Fibroblast of lung (primary cell): ENCODE measurements at places on chromosomes 7 and 10. TPM values are rescaled to one million over a fixed set of nuclear protein-coding genes. Genes with fewer than 3 reads are reported as not detected.

KIAA1549 gene
- 0.66 and 0.77 TPM in 2 replicates for total RNA-seq

OR6V1 gene
- not detected in 2 replicates for total RNA-seq

GRIFIN gene
- total RNA-seq, result not detected in 2 replicates

CCZ1 gene
- 35.7 and 41.8 TPM in 2 replicates for total RNA-seq

CYP2C9 gene
- total RNA-seq, result not detected in 2 replicates

SYT15B gene
- not detected in 2 replicates for total RNA-seq

CACNA2D1 gene
- total RNA-seq, result 45.7 and 64.4 TPM in 2 replicates

GIMAP2 gene
- 13.9 and 16.2 TPM in 2 replicates for total RNA-seq
